ENCODE measurements at places on chromosomes 3 and 15.

GRCh38 chr3:112093180-112093522, 7.0 kb downstream of the C3orf52 start:
- DNase-seq: no peak

- DNase-seq: no peak
Measured at GRCh38 chr3:172217877-172218276, 178.5 kb downstream of the FNDC3B start.

- DNase-seq: peak; percentile 53
Measured at GRCh38 chr3:15633766-15634598, 32.4 kb downstream of the BTD start.

GRCh38 chr3:42653303-42653559, 266 bp upstream of the ZBTB47 start:
- DNase-seq: no peak

- DNase-seq: no peak
Measured at GRCh38 chr15:29128671-29129070, 141.0 kb downstream of the NSMCE3 start.

DNA sequence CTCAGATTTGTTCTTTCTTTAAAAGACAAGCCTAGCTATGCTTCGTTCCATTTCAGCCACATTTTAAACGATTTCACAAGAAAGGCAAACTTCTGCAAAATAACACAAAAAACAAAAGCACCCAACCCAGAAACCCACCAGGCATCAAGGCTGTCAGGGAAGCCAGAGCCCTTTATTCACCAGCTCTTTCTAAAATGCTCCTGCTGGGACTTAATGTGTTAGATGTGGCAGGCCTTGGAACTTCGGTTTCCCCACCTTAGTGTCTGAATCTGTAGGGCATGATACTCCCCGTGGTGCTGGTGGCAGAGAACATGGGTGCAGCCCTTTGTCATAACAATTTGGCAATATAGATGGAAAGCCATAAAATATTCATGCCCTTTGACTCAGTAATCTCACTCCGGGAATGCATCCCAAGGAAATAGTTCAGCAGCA, 56.8 kb upstream of the LCTL start:
- DNase-seq: no peak

DNA sequence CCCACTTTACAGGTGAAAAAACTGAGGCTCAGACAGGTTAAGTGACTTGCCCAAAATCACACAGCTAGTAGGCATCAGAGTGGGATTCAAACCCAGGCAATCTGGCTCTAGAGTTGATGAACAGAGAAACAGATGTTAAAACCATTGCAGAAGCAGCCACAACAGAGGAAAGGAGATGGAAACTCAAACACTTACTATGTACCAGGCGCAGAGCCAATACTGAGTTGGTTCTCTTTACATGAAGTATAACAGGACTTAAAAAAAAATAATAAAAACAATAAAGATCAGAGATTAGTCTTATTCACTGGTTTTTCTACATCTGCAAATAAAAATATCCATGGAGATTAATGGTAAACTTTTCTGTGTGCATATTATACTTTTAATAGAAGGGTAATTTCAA, 84.9 kb upstream of the SPATA12 start:
- no peak for DNase-seq

- DNase-seq: no peak
Measured at GRCh38 chr3:4866866-4867265, 112.4 kb upstream of the BHLHE40 start.

GRCh38 chr15:76138436-76138835, 78.7 kb downstream of the TMEM266 start:
- DNase-seq: no peak

DNA sequence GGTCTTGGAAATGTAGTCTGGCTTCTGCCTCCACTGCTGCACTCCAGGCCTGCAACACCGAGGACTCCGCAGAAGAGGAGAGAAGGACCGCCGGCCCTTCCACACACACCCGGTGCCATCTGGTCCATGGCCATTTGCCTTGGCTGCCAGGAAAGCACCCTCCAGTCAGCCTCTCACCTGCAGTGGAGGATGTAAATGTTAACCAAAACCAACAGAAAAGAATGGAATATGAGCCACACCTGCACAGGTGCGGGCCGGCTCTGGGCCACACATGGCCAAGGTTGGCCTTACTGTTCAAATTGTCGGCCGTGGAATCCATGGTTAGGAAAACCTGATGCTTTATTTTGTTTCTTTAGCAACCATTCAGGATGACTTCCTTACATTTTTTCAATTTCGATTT, 178.3 kb upstream of the C2CD4B start:
- DNase-seq: no peak

DNA sequence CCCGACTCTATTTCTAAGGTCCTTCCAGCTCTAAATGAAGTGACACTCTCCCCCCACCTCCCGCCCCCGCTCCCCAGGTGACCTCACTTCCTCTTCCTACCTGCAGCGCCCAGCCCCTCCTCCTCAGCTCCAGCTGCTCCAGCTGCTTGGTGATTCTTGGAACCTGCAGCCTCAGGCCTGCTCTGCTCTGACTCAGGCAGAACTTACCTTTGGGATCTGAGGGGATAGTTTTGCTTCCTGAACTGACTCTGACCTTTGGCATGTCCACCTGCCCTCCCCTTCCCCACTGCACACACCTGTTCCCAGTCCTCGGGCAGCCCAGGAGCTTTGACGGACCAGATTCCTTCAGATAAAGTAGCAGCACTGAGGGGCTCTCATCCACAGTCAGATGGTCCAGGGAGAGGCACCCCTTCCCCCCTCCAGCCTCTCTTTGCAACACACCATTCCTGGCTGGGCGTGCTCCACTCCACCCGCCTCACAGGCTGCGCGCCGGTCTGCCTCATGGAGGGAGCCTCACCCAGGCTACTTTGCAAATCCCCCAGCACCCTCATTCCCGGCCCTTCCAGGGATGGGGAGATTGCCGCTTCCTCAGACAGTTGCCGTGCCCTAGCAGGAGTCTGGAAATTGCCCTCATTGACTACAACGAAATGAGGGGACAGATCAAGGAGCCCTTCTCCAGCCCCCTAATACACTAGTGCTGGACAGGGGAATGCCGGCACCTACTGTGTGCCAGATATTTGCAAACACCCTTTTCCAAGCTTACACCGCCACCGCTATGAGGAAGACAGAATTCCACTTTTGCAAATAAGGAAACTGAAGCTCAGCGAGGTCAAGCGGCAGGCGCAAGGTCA, 692 bp upstream of the C15orf39 start:
- no peak for DNase-seq

GRCh38 chr15:80404057-80404760, at the start of gene ARNT2:
Gene ARNT2, plus strand, starts transcription at chr15:80404382. Its CDS starts 134 bp downstream, at chr15:80404516.
- peak; percentile 65 for DNase-seq

GRCh38 chr15:36784098-36784670, 204.8 kb downstream of the CDIN1 start:
- DNase-seq: no peak

DNA sequence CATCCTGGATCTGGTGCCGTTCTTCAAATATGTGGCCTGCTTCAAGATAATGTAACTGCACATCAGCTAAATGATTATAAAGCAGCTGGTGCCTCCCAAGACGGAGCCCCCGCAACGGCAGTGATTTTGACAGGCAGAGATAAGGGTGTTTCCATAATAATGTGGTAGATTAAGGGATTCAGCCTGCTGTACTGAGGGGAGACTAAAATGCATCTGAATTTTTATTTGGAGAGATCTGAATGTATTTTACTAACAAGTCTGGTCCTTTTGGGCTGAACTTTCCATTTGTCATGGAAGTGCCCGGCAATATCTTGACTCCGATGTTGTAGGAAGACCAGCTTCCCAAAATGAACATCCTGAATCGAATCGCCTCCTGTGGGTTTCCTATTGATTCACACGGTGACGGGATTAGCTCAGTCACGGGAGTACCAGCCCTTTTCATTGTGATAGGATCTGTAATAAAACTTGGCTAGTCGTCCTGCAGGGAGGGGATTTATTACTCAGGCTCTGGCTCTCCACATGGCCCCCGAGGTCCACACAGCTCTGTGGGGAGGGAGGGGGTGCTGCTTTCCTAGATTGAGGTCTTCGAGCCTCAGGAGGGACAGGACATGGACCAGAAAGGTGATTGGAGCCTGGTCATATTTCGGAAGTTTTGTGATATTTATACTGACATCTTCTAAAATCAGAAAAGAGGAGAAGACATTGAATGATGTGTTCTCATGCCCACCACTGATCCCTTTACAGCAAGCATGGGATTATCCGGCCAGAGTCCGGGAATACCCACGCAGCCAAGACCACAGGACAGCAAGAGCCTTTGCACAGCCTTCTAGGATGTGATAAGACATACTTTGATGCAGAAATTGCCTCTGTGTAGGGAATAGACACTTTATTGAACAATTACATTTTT, 2.5 kb upstream of the PCSK6 start:
- no peak for DNase-seq

DNA sequence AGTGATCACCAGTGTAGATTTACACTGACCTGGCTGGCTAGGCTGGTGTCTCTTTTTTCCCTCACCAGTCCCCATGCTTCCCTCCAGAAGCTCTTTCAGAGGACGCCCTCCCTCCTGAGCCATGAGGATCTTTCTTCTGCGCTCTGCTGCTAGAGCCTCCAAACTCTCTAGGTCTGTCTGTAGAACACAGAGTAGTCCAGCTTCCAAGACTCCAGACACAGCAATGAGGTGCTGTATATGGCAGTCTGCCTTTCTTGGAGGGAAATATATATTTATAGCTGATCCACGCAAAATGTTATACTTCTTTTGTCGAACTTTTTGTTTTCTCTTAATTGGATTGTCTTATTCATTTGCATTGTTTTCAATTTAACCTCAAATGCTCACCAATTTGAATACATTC, 1121.8 kb downstream of the ROBO2 start:
- DNase-seq: no peak

DNA sequence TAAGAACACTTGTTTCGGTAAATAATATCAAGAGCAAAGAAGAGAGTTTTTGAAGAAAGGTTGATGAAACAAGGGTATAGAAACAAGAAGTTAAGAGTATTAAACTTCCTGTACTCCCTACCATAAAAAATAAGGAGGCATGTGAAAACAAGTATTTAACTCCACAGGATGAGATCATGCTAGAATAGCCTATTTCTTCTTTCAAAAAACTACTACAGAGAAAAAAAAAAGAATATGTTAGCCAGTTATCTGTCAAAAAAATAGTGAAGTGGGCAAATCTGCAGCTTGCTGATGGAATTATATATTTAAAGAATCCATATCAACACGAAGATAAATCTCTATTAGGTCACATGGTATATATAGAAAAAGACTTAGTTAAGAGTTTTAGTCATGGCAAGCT, 33.4 kb downstream of the SETD2 start:
- no peak for DNase-seq

DNA sequence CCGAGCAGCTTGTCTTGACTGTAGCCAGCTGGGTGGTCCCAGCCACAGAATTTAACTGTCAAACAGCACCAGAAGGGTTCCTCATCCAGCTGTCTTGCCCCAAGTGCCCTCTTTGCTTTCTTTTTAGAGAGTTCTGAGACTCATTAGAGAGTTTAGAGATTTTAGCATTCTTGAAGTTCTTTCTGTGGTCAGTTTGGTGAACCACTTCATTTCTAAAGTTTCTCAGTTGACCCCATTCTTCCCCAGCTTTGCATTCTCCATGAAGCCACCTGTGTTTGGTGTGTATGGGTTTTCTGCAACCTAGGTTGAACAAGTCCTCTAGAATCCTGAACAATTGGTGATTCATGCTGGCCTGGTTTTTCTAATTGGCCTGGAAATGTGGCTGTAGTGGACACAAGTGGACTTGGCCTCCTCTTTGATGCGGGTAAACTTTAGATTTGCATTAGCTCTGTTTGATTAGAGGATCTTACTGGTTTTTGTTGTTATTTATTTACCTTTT, 33.7 kb downstream of the FLNB start:
- DNase-seq: no peak

DNA sequence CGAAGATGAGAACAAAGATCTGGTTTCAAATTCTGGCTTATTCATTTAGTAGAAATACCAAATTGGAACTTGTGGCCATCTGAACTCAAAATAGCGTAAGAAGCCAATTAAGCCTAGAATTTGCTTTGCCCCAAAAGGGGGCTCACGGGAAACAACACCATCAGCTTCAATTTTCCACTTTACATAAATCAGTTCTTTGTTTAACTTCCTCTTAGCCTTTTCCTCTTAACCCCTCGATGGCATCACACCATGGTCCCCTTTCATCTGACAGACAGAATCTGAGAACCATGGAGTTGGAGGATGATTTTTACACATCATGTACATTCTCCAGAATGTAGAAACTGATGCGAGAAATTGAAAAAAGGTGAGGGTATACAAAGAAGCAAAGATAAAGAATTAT, 207.0 kb downstream of the FOXP1 start:
- no peak for DNase-seq

DNA sequence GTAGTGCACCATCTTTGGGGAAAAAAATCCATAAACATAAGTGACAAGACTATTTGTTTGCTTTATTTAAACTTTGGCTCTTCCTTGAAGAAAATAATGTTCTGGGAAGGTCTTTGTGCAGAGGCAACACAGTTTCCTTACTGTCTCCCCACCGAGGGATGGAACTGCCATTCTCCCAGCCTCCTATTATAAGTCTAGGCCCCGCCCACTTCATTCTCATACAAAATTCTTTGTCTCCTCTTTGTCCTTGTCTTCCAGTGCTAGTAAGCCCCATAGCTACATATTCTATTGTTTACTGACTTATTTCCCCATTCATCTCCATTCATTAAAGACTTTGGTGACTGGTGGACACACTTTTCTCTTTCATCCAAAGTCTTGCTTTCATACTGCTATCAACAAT, 316.5 kb upstream of the ROBO2 start:
- DNase-seq: no peak

DNA sequence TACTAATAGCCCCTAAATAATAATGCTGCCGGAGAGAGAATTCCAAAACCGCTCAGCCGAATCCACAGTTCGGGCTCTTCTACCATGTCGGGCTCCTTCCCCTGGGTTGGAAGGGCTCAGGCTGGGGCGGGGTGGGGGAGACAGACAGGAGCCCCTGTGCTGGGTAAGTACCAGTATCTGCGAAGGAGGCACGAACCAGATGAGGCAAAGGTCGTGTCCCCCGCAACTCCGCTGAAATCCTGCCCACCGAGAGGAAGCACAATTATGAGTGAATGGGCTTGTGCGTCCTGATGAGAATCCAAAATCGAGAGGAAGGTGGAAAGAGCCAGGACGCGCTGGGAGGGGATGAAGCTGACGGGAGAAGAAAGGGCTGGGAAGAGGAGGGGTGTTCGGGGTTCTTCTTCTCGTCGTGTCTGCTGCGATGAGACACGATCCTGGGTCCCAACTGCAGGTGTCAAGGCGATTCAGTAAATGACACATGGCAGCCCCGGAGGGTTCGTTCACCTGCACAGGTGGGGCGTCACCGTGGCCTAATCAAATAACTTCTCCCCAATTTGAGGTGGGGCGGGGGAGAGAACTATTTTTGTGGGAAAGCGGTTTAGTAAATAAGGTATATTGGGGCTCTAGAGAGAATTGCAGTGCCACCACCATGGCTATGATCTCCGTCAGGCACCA, 707 bp upstream of the FAM81A start:
- no peak for DNase-seq

GRCh38 chr15:78023865-78024518, 53.5 kb downstream of the TBC1D2B start:
- no peak for DNase-seq

GRCh38 chr15:90600954-90601353, 71.2 kb downstream of the CRTC3 start:
- peak; percentile 40 for DNase-seq
